ENCODE measurements at places on chromosomes 2 and 18.

DNA sequence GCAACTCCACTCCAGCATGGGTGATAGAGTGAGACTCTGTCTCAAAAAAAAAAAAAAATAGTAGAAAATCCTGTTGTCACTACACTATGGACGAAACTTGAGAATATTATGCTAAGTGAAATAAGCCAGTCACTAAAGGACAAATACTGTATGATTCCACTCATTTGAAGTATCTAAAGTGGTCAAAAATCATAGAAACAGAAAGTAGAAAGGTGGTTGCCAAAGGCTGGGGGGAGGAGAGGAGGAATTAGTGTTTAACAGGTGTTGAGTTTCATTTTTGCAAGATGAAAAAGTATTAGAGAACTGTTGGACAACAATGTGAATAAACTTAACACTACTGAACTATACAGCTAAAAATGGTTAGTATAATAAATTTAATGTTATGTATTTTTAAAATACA lies 18.8 kb upstream of the RMP24 start:
- no peak for DNase-seq

- peak; percentile 78 for DNase-seq
Measured at GRCh38 chr2:70340761-70341476, 39.1 kb upstream of the FAM136A start.

DNA sequence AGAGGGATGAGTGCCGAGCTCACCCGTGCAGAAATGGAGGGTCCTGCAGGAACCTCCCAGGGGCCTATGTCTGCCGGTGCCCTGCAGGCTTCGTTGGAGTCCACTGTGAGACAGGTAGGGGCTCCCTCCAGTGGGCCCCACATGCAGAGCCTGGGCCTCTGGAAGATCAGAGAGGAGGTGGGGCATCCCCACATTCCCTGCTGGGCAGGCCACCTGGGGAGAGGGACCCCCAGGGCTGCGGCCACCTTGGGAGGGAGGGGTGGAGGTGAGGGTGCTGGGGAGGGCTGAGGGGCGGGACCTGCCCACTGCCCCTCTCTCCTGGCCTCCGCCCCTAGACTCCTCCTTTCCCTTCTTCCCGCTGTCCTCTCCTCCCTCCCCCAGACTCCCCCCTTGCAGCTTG lies 38.5 kb downstream of the MTERF4 start:
- DNase-seq: no peak

GRCh38 chr2:9256147-9256546 lies 49.5 kb downstream of the ASAP2 start:
- DNase-seq: no peak

GRCh38 chr2:86764661-86765309 lies 25.9 kb downstream of the CD8A start:
- peak; percentile 31 for DNase-seq

DNA sequence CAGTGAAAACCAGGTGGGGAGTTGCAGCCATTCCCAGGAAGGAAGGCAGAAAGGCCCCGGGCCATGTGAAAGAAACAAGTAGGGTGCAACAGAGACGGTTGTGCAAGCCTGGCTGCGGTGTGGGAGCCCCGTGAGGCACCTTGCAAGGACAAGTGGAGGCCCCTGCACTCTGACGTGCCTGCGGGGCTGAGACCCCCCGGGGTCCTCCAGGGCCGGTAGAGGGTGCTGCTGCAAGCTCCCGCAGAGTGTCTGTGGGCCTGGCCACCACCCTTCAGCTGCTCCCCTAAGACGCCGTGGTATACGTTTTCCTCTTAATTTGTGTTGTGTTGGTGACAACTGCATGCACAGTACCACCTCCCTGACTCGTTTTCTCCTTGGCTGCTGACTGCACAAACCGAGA lies 27.4 kb upstream of the MC5R start:
- DNase-seq: no peak

DNA sequence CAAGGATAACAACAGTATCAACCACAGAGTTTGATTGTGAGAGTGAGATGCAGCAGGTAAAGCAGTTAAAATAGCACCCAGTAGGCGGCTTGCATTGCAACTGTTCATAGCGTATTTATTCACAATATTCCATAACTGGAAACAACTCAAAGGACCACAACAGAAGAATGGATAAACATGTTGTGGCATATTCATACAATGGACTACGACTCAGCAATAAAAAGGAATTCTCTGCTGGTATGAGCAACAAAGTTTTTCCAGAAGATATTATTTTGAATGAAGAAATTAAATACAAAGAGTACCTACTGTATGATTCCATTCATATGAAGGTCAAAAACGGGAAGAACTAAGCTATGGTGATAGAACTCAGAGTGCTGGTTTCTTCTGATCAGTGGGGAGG lies 25.2 kb downstream of the GPATCH11 start:
- no peak for DNase-seq

GRCh38 chr2:147223119-147223518 lies 621.7 kb upstream of the ACVR2A start:
- DNase-seq: peak; percentile 66

DNA sequence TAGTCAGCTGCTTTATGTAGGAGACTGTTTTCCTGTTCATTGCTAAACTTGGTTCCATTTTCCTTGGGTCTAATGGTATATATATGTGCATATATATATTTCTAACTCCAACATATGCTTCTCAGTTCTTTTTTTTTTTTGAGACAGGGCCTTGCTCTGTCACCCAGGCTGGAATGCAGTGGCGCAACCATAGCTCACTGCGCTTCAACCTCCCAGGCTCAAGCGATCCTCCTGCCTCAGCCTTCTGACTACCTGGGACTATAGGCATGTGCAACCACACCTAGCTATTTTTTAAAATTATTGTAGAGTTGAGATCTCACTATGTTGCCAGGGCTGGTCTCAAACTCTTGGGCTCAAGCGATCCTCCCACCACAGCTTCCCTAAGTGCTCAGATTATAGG lies 22.1 kb downstream of the STPG4 start:
- no peak for DNase-seq

DNA sequence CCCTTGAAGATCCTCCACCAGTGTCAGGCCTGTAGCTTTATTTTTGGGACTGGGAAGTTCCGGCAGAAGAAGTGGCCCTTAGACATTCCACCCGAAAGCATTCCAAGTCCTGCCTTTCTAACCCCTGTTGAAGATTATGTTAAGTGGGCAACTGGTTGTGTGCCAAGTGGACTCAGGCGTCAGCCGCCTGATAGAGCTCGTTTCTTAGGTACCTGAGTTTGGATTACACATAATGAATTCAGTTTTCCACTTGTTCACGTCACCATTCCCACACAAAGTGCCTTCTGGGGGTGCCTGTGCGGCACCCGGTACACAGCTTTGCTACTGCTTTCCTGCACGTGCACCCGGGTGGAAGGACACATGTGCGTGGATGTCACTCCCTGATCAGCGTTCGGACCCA lies 156.5 kb downstream of the PTGR3 start:
- peak; percentile 79 for DNase-seq

DNA sequence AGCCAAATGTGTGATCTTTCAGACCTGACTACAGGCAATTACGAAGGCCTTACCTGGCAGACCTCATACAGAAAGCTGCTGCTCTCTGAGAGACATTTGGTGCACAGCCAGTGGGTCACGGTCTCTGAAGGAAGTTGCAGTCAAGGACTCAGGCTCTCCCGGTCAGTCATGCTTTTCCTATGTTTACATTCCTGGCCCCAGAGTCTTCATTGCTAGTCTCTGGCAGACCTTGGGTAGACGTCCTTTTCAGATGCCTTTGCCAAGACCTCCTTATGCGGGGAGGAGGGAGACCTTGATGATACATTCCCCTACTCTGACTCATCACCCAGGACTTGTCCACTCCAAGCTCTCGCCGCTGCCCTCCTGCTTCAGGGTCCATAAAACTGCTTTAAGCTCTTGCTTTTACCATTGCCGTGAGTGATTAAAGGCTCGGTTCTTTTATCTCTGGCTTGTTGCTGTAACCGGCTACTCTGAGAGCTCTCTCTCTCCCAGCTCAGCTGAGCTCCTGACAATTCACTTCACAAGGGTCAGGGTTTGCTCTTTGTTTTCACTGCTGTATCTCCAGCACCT lies 62.0 kb upstream of the SLC35F5 start:
- DNase-seq: peak; percentile 75

- no peak for DNase-seq
Measured at GRCh38 chr18:11077548-11078187, 71.7 kb downstream of the PIEZO2 start.

GRCh38 chr18:10201659-10202058 lies 252.8 kb upstream of the APCDD1 start:
- no peak for DNase-seq

- no peak for DNase-seq
Measured at GRCh38 chr2:28665041-28665704, 86.5 kb upstream of the PPP1CB start.

All from DMS79 treated with DMSO at 0.1 percent for 48 hours (cell line).